Keratinocyte (primary cell): ENCODE measurements at places on chromosomes 4 and X.

DNA sequence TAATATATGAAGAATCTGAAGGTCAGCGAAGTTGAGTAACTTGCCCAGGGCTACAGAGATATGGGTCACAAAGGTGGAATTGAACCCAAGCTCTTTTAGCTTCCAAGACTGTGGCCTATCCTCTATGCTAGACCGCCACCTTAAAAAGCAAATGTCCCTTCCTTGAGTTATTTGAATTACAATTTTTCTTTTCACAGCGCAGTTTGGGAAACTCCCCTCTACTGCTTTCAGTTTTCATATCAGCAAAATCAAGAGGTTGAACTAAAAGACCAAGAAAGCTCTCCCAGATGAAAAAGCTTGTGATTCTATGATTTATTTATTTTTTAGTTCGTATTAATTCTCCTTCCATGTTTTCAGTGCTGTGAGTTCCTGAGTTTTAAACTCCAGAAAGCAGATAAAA lies 174.5 kb upstream of the C1QTNF7 start:
- H3K27me3 ChIP-seq = no peaks in the 10 kb centered on the region
- H3K27ac ChIP-seq = no peak overlapping the region
- DNase-seq = no peak
- no peaks in the 10 kb centered on the region for H3K4me1 ChIP-seq
- no peaks in the 10 kb centered on the region for H3K36me3 ChIP-seq
- H3K4me3 ChIP-seq = no peak overlapping the region

DNA sequence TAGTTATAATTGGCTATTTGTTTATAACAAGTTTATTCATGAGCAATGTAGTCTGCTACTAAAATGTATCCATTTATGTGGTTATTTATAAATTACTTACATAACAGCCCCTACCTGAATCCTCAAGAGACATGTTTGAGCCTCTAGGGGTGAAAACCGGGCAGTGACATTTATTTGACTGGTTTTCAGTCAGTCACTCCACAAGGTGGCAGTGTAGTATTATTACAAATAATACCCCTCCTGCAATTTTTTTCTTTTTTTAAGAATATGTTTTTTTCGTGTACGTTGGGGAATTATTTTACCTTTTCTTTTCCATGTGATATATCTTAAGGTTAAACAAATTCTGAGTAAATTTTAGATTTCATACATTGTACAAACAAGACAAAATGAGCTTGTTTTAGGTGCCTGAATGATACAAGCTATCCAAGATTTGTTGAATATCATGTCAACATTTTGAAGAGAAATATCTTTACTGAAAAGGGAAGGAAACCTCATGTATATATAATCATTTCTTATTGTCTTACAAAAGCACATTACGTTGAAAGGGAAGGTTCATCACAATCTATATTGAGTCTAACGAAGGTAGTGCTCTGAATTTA lies 598.7 kb upstream of the TECRL start:
- no peaks in the 10 kb centered on the region for H3K36me3 ChIP-seq
- no peaks in the 10 kb centered on the region for H3K4me1 ChIP-seq
- H3K4me3 ChIP-seq = no peak overlapping the region

GRCh38 chr4:64248186-64248585 lies 161.1 kb downstream of the TECRL start:
- H3K4me3 ChIP-seq = no peak overlapping the region
- H3K27ac ChIP-seq = no peak overlapping the region
- H3K36me3 ChIP-seq = no peaks in the 10 kb centered on the region
- DNase-seq = no peak

DNA sequence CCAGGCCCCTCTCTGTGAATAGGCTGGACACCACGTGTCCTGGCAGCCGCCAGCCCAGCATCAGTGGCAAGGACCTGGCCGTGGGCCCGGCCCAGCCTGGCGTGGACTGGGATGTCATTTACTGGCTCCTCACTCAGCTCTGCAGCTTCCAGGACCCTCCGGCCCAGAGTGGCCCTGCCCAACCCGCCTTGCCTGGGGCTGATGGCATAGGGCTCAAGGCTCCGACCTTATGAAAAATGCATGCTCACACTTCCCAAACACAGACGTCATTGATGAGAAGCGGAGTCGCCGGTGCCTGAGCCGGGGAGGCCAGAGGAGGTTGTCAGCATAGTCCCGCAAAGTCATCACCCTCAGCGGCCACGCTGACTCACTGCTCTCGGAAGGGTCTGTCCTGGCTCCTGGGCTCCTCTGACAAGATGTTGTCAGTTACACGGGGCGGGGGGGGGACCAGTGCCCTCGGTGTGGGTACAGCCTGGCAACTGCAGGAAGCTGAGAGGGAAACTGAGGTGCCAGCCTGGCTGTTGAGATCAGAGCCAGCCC lies 14.3 kb downstream of the CFAP99 start:
- H3K36me3 ChIP-seq = no peaks in the 10 kb centered on the region
- H3K4me1 ChIP-seq = no peaks in the 10 kb centered on the region
